HFFc6 (cell line): ENCODE measurements at places on chromosomes 4 and X. TPM values are rescaled to one million over a fixed set of nuclear protein-coding genes. Genes with fewer than 3 reads are reported as not detected.

- peak; percentile 21 for DNase-seq
Observed at GRCh38 chr4:19213388-19213787, 1038.3 kb upstream of the SLIT2 start.

- no peak for DNase-seq
Observed at GRCh38 chrX:110944311-110944750, 148.7 kb upstream of the CHRDL1 start.

GRCh38 chrX:20906571-20906970 is 467.6 kb upstream of the CNKSR2 start:
- no peak for DNase-seq

GRCh38 chrX:56233100-56233499 is 944 bp downstream of the KLF8 start:
- DNase-seq, result no peak

DNA sequence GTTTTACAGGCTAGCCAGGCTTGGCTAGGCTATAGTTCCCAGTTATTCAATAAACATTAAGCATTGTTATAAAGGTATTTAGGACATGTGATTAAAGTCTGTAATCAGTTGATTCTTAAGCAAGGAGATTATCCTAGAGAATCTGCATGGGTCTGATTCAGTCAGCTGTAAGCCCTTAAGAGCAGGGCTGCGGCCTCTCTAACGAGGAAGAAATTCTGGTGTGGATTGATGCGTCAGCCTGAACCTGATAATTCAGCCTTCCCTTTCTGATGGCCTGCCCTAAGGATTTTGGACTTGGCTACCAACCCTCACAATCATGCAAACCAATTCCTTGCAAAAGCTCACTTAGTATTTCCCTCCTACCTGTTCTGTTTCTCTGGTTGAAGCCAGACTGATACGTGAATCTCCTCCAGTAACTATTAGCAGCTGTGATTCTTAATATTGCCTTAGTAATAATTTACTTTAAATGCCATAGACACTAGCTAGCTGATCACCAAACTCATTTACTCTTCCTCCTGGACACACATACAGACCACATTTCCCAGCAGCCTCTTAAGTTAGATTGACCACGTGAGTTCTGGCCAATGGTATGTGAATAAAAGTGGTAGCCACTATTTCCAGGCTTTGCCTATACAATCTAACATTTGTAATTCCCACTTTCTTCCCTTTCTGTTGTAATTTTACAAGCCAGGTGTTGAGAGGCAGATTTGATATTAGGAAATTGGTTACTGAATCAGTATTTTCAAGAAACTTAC is 678.0 kb upstream of the INTU start:
- no peak for DNase-seq

- DNase-seq, result peak; percentile 15
Observed at GRCh38 chr4:38752372-38752940, 30.3 kb downstream of the TLR10 start.

DNA sequence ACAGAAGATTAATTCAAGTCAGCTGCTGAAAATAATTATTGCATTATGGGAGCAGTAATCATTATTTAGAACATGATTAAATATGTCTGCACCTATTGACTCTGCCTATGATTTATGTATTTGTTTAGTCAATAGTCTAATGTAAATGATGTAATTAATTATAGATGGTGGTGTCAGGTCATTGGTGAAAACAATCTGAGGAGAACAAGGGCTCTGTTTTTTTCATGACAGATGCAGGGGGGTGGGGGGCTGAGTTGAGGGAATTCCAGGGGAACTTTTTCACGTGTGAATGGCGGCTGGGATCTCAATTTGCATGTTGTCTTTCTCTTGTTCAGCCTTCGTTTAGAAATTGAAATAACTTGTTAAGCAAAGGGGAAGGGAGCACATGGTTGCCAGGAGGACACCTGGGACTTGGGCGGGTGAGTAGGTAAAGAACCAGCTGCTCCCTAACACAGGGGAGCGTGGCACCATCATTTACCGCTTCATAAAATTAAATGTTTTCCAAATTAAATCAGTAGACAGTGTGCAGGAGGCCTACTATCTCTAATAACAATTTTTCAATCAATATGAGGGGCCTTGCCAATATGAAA is 65.4 kb downstream of the NKX6-1 start:
- no peak for DNase-seq

DNA sequence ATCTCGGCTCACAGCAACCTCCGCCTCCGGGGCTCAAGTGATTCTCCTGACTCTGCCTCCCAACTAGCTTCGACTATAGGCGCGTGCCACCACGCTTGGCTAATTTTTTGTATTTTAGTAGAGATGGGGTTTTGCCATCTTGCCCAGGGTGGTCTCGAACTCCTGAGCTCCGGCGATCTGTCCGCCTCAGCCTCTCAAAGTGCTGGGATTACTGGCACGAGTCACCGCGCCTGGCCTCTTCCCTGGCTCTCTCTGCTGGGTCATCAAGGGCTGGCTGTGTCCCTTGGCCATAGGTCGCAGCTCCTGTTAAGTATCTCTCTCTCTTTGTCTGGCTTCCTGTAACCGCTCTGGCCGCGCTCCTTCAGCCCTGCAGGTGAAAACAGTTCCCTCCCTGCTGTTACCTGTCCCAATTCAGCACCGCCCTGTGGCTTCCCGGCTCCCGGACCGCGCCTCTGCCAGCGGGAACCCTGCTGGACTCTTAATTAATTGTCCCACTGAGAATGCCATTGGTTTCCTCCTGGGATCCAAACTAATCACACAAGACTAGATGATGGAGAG is 1.3 kb upstream of the RGS12 start:
- no peak for DNase-seq

GRCh38 chrX:106774981-106775380 is 27.5 kb upstream of the TBC1D8B start:
- DNase-seq, result no peak

DNA sequence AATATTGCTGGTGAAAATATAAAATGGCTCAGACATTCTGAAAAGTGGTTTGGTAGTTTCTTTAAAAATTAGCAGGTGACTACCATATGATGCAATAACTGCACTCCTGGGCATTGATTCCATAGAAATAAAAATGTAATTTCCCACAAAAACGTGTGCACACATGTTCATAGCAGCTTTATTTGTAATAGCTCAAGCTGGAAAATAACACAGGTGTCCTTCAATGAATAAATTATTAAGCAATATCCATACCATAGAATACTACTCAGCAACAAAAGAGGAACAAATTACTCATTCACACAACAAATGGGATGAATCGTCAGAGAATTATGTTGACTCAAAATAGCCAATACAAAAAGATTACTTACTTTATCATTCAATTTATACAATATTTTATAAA is 893.7 kb upstream of the SLIT2 start:
- no peak for DNase-seq

DNA sequence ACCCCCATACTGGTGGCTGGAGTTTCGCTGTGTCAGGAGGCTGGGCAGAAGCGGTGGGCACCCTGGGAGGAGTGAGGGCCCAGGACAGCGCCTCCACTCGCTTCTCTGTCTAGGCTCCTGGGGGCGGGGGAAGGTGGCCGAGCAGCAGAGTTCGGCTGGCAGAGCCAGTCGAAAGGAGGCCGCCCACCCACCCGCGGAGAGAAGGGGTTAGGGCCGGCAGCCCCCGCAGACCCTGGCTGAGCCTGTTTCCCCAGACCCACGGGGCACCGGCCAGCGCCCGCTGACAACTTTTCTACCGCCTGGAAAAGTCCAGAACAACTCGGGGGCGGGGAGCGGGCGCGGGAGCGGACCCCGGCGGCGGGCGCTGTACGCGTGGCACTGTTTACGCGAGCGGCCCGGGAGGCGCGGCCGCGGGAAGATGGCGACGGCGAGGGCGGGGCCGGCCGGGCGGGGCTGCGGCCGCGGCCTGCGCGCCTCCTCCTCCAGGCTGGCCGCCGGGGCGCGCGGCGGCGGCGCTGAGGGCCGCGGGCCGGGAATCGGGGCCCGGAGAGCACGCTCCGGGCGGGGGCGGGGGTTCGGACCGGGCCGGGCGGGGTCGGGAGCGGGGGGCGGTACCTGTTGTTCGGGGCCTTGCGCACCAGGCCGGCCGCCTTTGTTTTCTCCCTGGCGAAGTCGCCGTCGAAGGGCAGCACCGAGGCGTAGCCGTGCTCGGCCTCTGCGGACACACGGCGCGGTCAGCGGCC is 628 bp downstream of the MXD4 start:
- DNase-seq, result peak; percentile 15

DNA sequence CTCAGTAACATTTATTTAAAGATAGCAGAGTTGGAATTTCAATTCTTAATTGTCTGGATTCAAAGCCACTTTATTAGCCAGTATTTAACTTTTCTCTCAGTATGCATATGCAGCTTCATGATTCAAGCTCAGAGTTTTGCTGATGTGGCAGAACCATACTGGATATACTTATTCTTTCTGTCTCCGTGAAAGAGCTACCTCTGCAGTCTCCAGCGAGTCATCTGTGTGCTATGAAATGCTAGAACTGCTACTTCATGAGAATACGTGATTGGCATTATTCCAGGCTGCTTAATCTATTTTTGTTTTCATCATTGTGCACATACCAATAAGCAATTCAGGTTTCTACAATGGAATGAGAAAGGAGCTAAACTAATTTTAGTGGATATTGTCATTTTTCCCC is 743.7 kb downstream of the C4orf33 start:
- no peak for DNase-seq

DNA sequence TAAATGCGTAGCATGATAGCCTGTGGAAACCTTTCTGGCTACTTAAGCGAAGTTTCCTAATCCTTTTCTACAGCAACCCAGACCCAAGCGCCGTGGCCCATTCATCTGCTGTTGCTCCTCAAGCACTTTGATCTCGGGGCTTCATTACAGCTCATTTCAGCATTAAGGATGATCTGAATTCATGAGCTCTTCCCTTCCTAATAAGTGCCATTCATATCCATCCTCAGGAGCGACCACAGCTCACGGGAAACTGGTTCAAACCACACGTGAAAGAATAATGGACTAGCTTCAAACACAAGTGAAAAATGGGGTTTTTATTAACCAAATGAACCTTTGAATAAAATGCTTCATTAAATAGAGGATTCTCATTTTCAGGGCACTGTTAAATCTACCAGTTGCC is 202.6 kb upstream of the LEF1 start:
- no peak for DNase-seq

- DNase-seq, result no peak
Observed at GRCh38 chrX:11319806-11320520, 26.8 kb downstream of the AMELX start.

- no peak for DNase-seq
Observed at GRCh38 chrX:27039332-27039731, 423.8 kb downstream of the PPP4R3C start.

DNA sequence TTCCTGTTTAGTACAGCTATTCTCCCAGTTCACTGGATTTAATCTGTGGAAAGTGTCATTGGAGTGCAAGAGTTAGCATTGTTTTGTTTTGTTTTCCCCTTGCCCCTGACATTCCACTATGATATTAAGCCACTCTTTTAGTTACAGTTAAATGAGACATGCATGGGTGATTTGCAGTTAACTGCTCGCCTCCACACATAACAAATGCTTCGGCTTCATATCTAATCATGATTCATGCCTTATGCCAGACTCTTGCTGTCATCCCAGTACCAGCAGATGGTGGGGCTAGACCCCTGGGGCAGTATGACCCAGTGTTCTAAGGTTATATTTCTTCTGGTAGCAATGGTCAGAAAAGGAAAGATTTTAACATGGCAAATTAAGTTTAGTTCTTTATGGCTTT is 80.1 kb downstream of the RAP1GDS1 start:
- DNase-seq, result peak; percentile 52

DNA sequence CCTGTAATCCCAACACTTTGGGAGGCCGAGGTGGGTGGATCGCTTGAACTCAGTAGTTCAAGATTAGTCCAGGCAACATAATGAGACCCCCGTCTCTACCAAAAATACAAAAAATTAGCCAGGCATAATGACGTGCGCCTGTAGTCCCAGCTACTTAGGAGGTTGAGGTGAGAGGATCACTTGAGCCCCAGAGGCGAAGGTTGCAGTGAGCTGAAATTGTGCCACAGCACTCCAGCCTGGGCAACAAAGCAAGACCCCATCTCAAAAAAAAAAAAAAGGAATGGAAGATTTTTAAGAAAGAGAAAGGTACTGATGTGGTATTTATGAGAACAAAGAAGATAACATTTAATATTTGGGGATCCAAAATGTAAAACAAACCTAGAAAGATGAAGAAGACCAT is 27.0 kb upstream of the NMU start:
- DNase-seq, result no peak

DNA sequence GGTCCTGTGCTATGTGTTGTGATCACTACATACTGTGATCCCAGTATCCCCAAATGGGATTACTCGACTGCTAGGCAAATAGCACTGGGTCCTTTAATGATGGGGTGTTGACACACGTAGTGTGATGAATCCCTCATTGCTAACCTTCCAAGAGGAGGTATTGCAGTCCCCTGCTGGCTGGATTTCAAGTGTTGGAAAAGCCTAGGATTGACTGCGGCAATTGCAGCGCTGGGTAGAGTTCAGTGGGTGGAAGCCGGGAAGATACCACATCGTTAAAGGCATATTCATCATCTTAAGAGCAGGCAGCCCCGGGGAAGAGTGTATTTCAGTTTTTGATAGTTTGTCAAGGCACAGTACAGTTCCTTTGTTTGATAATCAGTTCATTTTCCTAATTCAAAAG is 159.9 kb downstream of the TRIML1 start:
- DNase-seq, result no peak

DNA sequence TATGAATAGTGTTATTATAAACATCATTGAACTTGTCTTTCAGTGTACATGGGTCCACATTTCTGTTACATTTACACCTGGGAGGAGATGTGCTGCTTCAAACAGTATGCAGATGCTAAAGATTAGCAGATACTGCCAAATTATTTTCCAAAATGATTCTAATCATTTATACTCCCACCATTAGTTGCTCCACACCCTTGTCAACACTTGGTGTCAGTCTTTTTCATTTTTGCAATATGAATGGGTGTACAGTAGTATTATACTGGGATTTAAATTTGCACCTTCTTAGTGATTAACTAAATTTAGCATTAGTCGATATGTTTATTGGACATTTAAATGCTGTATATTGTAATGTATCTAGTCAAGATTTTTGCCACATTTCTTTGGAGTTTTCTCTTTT is 131.6 kb upstream of the GRID2 start:
- no peak for DNase-seq

S100P gene
- not detected in 3 replicates for total RNA-seq

ARHGAP4 gene
- 0.24 to 0.57 TPM (median 0.47 TPM) in 3 replicates for total RNA-seq

ANK2 gene
- total RNA-seq, result 1.5 to 8.3 TPM (median 6.6 TPM) in 3 replicates

CENPVL1 gene
- not detected in 3 replicates for total RNA-seq

HSFX2 gene
- total RNA-seq, result not detected in 3 replicates

SPATA18 gene
- 6.9 to 13.5 TPM (median 8.3 TPM) in 3 replicates for total RNA-seq

SULT1B1 gene
- total RNA-seq, result not detected in 3 replicates

IL21 gene
- not detected in 3 replicates for total RNA-seq

ENPP6 gene
- total RNA-seq, result not detected in 3 replicates

SLC25A6 gene
- total RNA-seq, result 307 to 364 TPM (median 321 TPM) in 3 replicates

USP46 gene
- total RNA-seq, result 22.7 to 28.4 TPM (median 25.1 TPM) in 3 replicates

ARSJ gene
- 33.9 and 36.3 TPM in 2 replicates for total RNA-seq

CPZ gene
- total RNA-seq, result 2.2 to 4.6 TPM (median 3.3 TPM) in 3 replicates

ADH1B gene
- not detected in 3 replicates for total RNA-seq
